ENCODE measurements at places on chromosomes 1 and 21.

- DNase-seq, result no peak
Observed at GRCh38 chr1:10714337-10715114, 81.9 kb downstream of the CASZ1 start.

- no peak for DNase-seq
Observed at GRCh38 chr1:97334454-97334853, 586.4 kb downstream of the DPYD start.

GRCh38 chr1:98164509-98164908 is 243.7 kb upstream of the DPYD start:
- no peak for DNase-seq

GRCh38 chr1:247409869-247410544 is 6.0 kb upstream of the NLRP3 start:
- no peak for DNase-seq

- no peak for DNase-seq
Observed at GRCh38 chr1:51044199-51044598, 57.8 kb upstream of the C1orf185 start.

GRCh38 chr1:42531043-42531442 is 68.0 kb downstream of the CCDC30 start:
- DNase-seq, result no peak

- no peak for DNase-seq
Observed at GRCh38 chr1:89391686-89392085, 27.8 kb downstream of the GBP6 start.

- DNase-seq, result no peak
Observed at GRCh38 chr1:5781079-5781478, 211.1 kb downstream of the NPHP4 start.

- no peak for DNase-seq
Observed at GRCh38 chr1:239563681-239564080, 177.3 kb downstream of the CHRM3 start.

GRCh38 chr1:9761855-9762254 is 61.9 kb downstream of the CLSTN1 start:
- DNase-seq, result no peak

GRCh38 chr1:229268505-229268904 is 2.4 kb upstream of the RAB4A start:
- DNase-seq, result no peak

DNA sequence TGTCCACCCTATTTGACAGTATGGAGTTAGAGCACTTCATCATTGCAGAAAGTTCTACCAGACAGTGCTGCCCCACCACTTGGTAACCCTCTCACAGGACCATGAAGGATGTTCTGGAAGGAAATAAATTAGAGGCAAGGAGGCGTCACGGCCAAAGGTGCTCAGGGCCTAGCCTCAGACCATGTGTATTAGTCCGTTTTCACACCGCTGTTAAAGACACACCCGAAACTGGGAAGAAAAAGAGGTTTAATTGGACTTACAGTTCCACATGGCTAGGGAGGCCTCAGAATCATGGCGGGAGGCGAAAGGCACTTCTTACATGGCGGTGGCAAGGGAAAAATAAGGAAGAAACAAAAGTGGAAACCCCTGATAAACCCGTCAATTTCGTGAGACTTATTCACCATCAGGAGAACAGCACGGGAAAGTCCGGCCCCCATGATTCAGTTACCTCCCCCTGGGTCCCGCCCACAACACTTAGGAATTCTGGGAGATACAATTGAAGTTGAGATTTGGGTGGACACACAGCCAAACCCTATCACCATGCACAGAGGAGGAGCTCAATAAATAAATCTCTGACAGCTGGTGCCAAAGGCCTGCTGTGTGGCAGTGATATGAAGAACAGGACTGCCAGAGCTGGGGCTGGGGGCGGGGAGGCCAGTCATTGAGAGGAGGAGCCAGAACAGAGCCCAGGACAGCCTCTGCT is 75.8 kb downstream of the FHAD1 start:
- DNase-seq, result peak; percentile 5

GRCh38 chr1:211420845-211421454 is 71.0 kb downstream of the RD3 start:
- DNase-seq, result no peak

DNA sequence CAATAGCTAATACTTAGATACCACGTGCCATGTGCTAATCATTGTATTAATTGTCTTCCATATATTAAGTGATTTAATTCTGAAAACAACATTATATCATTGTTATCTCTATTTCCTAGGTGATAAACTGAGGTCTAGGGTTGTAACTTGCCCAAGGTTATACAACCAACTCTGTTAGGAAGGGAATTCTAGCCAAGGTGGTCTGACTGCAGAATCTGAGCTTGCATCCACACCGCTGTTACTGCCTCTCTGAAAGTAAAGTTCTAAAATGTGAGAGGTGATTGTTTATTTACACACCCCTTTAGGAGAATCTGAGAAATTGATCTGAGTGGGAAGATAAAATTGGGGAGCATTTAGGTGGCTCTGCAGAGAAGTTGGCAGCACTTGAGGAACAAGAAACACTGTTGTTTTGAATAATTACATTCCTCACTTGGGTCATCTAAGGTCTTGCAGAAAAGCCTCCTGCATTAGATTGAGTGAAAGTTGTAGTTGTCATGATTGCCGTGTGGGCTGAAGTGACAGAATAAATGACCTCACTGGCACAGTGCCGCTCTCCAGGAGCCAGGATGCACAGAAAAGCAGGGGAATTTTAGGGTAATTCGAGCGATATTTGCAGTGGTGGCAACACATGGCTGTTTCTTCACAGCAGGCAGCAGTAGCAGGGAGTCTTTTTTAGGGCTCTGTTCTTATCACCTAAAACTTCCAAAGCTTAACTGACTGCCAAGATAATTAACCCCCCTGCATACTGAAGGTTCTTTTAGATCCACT is 121.7 kb downstream of the ADGRL4 start:
- DNase-seq, result no peak

GRCh38 chr1:47793563-47793962 is 203.6 kb downstream of the TRABD2B start:
- no peak for DNase-seq

DNA sequence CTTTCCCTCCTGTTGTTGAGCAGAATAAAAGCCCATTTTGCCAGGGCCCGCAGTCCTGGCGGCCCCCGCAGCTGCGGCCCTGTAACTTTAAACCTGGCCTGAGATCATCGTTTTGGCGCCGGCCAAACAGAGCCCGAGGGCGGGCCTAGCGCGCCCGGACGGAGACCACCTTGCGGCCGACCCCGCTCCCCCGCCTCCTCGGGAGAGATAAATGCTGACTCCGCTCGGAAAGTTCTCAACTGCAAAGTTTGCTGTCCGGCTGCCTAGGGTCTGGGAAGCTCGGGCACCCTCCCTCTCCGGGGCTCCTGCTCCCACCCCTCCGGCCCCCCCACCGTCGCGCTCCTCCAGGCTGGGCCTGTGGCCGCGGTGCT is at the start of gene PDPN:
Gene PDPN, plus strand, starts transcription at position 238 of the 371 bp plus-strand sequence. CDS start 202 bp downstream, outside the sequence.
- DNase-seq, result no peak

DNA sequence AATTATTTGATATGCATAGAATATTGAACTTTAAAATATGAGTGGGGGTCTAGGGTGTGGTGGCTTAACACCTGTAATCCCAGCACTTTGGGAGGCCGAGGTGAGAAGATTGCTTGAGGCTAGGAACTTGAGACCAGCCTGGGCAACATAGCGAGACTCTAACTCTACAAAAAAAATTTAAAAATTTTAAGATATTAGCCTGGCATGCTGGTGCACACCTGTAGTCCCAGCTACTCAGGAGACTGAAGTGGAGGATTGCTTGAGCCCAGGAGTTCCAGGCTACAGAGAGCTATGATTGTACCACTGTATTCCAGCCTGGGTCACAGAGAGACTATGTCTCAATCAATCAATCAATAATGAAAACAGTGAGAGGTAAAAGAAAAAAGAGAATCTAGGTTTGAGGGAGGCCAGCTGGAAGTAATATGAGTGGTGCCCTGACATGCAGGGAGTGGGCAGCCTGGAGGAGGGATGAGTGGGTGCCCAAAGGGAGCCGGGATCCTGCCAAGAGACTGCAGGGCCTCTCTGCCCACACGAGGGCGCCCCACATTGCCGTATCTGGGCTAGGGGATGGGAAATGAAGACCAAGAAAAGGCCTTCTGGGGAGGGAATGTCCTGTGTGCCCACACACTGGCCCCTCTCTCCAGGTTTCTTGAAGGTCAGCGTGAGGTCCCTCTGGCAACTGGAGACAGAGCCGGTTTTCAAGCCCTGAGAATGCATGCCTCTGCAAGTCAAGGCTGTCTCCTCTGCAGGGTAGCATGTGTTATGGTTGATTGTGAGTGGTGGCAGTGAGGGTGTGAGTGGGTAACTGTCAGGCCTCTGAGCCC is 93.9 kb upstream of the PPM1J start:
- peak; percentile 31 for DNase-seq
